ENCODE measurements at places on chromosomes 7 and 10.

GRCh38 chr10:69445041-69445440, 6.2 kb upstream of the TSPAN15 start:
- no peak for DNase-seq

GRCh38 chr10:78116361-78116760, 82.7 kb downstream of the RPS24 start:
- no peak for DNase-seq

GRCh38 chr7:29496355-29497020, 67.1 kb upstream of the PRR15 start:
- no peak for DNase-seq

DNA sequence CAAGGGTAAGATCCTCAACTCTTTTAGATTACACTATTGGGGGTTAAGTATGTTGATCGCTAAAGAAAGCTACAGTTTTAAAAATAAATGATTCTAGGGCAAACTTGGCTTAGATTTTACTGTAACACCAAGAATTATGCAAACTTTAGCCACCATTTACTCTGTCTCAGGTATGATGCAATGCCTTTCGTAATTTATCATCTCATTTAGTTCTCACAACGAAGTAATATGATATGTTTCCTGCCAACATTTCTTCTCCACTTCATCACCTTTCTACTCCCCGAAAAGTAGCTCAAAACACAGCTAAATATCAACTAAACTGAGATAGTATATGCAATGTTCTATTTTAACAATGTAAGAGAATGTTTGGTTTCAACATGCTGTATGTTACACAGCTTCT, 21.1 kb downstream of the FAM133B start:
- DNase-seq: no peak

DNA sequence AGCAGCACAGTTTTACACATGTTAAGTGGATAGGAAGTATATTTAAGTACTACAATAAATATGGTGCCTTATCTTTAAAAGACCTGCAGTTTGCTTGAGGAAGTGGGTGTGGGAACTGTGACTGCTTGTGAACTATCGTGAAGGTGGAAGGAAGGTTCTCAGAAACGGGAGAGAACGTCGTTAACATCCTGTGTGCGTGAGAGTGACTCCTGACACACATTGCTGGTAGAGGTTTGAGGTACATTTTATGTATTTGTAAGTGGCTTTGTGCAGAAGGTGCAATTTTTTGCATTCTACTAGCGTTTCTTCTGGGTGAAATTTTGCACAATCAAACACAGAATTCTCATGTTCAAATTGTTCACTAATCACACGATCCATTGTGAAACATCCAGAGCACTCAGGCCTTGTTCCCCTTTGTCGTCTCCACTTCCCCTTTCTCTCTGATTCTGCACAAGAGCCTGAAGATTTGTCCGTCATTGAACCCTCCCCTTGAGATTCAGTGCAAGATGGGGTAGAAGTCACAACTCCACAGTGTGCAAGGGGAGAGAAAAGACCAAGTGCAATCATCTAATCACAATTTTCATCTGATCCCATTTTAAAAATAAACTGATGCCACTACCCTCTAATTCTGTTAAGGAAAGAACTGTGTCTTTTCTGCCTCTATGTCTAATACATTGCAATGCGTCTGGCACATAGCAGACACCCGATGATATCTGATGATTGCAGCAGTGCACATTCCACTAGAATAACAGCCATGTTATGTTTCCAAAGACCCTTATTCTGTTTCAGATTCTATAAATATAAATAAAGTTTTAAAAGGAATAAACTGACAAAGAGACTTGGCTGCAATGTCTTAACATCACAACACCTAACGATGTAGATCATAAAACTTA, 279.9 kb downstream of the NEBL start:
- DNase-seq: no peak

DNA sequence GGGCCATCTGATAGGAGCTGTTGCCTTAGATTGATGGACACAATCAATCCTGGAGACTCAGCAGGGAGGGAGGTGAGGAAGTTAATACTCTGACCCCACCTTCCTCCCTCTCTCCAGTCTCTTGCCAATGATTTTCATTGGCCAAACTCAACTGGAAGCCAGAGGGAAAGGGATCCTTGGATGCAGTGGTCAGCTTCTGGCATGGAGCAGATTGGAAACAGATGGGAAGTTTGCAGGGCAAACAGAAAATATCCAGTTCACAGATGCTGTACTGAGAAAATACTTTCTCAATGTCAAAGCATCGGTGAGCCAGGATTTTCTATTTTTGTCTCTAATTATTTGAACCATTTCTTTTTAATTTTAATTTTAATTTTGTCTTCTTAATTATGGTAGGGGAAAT, 170.8 kb downstream of the BBS9 start:
- DNase-seq: no peak

Measured in posterior cingulate gyrus (tissue), 11 donors.